ENCODE measurements at places on chromosomes 2 and 18.

DNA sequence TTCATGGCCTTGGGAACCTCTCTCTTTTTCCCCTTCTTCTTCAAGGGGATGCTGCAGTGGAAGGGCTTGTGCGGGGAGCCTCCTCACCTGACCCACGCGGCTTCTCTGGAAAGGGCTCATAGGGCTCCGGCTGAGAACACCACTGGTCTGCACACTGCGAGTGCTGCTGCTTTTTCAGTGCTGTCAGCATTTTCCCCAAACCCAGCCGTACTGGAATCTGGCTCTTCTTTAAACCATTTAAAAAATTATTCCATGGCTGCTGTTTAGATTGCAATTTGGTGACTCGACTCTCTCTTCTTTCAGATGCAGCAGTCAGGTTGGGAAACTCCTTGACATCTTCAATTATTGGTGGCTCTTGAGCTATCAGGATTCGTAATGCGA is 272.6 kb upstream of the DSEL start:
- DNase-seq, result no peak

DNA sequence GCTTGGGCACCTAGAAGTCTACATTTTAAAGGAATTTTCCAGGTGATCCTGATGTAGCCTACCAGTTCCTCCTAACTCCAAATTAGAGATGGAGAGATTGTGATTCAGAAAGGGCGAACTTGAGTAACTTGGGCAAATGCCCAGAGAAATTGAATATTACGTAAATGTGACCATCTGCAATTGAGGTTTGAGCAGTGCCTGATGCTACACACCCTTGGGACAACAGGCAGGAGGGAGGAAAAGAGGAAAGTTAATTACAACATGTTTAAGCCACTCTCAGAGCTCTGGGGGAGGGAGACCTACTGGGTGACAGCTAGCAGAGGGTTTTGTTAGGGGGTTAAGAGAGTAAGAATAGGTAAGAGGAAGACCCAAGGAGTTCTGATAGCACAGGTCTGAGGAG is 208.9 kb downstream of the LPIN1 start:
- no peak for DNase-seq

DNA sequence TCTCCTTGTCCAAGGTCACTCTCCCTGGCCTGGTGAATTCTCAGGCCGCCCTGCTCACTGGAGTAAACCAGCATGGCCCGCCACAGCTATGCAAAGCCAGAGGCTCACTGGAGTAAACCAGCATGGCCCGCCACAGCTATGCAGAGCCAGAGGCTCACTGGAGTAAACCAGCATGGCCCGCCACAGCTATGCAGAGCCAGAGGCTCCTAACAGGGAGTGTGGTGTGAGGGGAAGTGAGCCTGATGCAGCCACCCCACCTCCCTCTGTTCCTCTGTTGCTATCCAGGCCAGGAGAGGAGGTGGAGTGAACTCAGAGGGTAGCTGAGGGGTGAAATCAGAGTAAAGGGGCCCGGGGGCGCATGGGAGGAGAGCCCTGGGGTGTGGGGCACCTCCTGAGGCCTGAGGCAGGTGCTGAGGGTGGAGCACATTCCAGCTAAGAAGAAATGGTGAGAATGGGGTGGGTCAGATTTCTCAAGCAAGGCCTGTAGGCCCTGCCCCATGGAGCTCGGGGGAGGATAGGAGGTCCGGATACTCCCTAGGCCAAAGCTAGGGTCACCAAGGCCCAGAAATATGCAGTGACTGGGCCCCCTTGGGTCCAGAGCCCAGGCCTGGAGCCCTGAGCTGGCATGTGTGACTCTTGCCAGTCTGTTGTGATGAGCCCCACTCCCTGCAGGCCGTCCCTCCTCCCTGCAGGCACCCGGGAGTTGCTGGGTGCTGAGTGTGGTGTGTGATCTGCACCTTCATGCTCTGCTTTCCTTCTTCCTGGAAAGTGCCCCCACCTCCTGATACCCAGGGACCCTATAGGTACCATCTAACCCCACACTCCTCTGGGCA is 1.5 kb downstream of the ATP6V1B1 start:
- no peak for DNase-seq

GRCh38 chr2:235098269-235098668 is 146.5 kb downstream of the SH3BP4 start:
- DNase-seq, result no peak

- DNase-seq, result no peak
Observed at GRCh38 chr2:196012314-196012713, 56.3 kb downstream of the DNAH7 start.

DNA sequence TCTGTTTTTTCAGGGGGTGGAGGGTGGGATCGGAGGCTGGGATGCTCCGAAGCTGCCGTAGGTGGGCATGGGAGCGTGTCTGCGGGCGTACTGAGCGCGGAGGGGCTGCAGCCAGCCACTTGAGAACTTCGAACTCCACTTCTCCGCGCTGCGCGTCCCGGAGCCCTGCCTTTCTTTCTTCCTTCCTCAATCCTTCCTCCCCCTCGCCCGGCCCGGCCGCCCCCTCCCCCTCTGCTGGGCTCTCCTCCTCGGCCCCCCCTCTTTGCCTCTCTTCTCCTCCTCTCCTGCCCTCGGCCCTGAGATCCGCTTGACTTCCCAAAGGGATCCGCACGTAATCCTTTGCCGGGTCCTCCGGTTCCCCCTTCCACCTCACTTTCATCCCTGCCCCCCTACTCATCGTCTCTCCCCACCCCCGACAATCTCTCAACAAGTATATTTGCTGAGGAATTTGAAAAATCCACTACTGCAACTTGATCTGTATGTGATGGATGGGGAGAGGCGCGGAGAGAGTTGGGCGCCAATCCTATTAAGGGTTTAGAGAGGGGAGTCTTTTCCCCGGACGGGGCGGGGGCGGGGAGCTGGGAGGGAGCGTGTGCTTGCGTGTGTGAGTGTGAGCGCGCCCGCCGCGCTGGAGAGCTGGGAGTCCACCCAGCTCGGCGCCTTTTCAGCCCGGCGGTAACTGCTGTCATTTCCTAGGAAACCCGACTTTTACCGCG is 1.1 kb downstream of the GLI2 start:
- DNase-seq, result no peak

GRCh38 chr2:103496850-103497249 is 735.0 kb downstream of the TMEM182 start:
- DNase-seq, result no peak

DNA sequence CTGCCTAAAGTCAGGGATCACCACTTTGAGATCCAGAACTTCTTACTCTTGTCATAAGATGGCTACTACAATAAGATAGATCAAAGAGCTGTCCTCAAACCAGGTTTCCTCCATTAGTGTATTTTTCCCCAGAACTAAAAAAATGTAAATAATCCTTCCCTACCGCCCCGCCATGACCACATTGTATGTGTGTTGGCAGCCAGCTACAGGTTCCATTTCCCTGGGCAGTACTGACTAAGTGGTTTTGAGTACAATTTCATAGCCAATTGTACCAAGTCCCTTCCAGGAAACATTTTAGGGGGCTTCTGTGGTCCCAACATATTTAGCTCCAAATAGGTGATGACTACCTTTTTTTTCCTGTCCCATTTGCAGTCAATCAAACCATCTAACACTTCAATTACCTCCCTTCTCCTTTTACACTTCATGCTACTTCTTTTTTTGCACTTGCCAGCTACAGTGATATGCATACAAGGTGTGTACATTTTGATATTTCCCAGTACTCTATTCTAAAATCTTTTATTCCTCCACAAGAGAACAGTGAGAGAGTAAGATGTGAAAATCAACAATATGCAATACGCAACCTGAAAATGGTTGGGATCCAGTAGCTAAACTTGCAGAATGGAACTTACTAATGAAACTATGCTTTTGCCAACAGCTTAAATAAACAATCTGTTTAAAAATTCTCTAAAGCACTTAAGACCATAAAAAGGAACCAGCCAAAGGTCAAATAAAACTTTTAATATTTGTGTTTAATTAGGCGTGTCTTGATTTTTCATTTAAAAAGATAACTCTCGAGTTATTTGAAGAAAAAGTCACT is 3.9 kb downstream of the PUM2 start:
- DNase-seq, result no peak

DNA sequence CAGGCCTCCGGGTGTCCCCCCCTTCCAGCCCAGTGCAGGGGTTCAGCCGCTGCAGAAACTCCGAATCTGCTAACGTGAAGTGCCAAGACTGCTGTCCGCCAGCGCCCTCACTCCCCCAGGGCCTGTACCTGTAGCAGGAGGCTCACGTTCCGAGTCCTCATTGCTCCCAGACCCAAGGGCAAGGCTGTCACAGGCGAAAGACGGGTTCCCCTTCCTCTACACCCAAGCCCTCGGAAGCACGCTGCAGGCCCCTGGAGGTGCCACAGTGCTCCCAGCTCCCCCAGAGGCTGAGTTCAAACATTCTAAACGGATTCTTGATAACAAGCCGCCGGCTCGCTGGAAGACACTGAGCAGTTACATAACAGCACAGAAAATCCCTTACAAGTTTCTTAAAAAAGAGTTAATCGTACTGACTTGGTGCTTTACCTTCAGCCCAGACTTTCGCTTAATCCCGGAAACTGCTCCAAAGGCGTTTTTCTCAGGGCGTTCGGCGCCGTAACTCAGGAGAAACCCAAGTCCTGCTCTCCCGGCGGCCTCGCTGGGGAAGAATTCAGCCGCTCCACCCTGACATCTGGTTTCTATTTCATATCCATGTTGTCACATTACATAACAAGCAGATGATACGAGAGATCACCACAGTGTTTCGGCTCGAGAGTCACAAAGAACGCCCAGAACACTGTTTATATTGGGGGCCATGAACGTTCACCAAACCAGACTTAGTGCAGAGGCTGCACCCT is 92.0 kb downstream of the HDAC4 start:
- no peak for DNase-seq

GRCh38 chr2:19942199-19942598 is 40.4 kb upstream of the TTC32 start:
- DNase-seq, result no peak

DNA sequence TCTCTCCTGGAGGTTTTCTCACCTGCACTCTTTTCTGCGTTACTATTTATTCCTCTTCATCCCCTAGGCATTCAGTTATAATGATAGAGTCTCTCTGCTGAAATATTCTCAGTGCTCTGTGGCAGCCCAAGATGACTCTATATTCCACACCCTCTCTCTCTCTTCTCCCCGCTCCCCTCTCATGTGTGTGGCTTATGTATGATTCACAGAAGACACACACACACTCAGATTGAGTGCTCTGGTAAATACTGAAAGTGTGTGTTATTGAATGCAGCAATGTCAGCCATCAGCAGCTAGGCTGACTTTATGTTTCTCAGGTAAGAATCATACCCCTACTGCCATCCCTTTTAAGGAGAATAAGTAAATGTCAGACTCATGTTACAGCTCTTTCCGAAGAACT is 201.2 kb downstream of the SLC4A10 start:
- DNase-seq, result no peak

- DNase-seq, result no peak
Observed at GRCh38 chr2:76163860-76164259, 453.1 kb upstream of the GCFC2 start.

- DNase-seq, result no peak
Observed at GRCh38 chr2:225319872-225320271, 79.6 kb upstream of the NYAP2 start.

- no peak for DNase-seq
Observed at GRCh38 chr18:13239171-13239956, 20.8 kb downstream of the LDLRAD4 start.

DNA sequence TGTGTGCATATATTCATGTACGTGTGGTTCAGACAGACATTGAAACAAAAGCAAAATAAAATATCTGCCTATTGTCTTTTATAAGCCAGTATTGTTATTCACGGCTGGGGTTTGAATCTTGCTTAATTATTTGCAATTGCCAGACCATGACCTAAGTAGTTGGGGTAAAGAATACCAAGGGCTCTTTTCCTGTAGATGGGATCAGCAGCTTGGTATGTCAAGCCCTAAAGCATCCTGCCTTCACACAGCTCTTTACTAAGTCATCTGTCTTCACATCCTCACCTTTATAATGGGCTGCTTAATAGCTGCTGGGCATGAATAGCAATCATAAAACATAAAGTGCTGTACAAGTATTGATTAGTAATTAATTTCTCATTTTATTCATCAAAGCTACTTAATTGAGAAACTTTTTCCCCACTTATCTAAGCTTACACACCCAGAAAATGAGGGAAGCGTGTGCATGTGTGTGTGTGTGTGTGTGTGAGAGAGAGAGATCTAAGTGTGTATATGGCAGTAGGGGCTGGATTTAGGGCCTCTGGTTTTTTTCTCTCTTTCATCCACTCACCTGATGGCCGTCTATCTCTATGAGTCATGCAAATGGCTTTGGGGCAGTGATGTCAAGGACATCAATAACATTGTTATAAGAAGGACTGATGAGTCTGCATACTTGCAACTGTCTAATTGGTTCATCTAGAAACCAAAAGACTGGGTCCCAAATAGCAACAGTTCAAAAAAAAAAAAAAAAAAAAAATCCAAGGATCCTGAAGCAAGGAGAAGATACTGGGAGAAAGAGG is 244.1 kb upstream of the TNP1 start:
- DNase-seq, result no peak

DNA sequence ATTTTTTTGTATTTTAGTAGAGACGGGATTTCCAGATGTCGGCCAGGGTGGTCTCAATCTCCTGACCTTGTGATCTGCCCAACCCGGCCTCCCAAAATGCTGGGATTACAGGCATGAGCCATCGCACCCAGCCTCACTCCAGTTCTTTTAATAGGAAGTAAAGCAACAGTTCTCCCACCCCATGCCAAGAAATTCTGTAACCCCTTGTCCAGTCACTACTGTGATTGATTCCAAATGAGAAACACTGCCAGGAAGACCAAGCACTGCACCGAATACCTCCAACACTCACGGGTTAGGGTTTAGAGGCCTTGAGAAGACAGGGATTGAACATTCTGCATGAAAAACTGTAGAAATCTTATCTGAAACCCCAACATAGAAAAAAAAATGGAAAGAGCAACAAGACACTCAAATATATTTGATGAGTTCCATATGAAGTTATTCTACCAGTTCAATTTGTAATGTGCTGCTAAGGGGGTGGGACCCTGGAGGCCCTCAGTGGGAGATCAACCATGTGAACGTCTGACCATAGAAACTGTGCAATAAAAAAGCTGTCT is 48.2 kb upstream of the BIN1 start:
- no peak for DNase-seq

GRCh38 chr2:47601568-47601967 is 181.4 kb upstream of the MSH6 start:
- no peak for DNase-seq

DNA sequence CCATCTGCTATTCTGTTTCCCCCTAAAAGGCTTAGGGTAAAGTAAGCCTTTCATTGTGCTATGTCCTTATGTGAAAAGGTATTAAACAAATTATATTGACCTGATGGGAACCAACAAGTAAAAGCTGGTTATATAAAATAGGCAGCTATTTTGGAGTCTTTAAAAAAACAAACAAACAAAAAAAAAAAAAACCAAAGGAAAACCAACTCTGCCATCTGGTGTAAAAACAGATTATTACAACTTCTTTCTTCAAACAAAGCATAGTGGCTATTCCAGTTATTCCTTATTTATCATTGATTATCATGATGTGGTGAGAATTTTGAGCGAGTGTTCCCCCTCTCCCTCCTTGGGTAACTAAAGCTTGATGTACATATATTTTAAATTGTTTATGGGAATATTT is 122.3 kb upstream of the FHL2 start:
- DNase-seq, result no peak

GRCh38 chr2:1632510-1632909 is 111.8 kb downstream of the PXDN start:
- no peak for DNase-seq

GRCh38 chr2:118565786-118566540 is 281.5 kb downstream of the EN1 start:
- no peak for DNase-seq

GRCh38 chr2:226984750-226985582 is 149.1 kb downstream of the RHBDD1 start:
- DNase-seq, result no peak

GRCh38 chr2:109331896-109332848 is 203.2 kb downstream of the SH3RF3 start:
- DNase-seq, result no peak

GRCh38 chr18:78603102-78603983 is 376.3 kb upstream of the SALL3 start:
- no peak for DNase-seq

Data from activated T-cell treated with anti-CD3 and anti-CD28 coated beads for 24 hours (primary cell).